ENCODE measurements at places on chromosomes 3 and 15. TPM values are rescaled to one million over a fixed set of nuclear protein-coding genes. Genes with fewer than 3 reads are reported as not detected.

DNA sequence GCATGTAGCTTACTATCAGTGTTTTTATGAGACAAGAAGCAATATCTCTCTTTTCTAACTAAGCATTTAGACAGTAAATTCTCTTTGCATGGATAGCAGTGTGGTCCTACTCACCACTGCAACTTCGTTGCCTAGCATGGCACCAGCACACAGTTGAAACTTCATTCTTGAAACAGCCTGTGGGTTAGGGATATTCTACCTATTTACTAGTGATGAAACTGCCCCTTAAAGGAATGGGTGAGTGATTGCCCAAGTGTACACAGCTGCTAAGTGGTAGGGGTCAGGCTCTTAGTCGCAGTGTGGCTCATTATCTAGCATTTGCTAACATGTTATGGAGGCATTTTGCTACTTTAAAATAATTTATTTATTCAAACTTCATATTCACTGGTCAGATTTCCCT lies 78.4 kb downstream of the CHL1 start:
- DNase-seq = no peak

RAB6B gene
- 9.5 TPM for total RNA-seq

DNA sequence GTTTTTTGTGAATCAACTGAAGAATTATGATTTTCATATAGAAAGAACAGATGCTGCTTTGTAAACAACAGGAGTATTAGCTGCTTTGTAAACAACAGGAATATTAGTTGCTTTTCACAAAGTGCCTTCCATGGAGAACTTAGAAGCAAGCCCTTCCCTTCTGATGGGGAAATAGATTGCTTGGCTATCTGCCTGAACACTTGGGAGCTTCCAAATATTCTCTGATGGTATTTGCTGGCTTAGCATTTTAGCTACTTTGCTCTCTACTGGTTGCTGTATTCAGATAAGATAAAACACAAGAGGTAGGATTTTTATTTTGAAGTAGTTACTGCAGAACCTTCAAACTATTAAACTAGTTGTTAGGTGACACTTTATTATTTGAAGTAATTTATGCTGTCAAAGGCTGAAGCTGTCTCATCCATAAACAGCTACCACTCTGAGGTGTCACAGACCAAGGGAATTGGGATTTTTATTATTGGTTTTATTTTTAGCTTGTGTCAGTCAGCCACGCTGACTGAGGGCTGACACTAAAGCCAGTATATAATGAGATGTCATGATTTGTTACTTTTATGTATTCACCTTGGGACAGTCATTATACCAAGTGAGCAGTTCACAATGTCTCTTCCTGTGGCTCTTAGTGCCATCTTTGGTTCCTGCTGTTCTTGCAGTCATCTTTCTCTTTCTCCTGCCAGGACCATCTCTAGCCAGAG lies 50.0 kb downstream of the ZIC1 start:
- DNase-seq = no peak

DNA sequence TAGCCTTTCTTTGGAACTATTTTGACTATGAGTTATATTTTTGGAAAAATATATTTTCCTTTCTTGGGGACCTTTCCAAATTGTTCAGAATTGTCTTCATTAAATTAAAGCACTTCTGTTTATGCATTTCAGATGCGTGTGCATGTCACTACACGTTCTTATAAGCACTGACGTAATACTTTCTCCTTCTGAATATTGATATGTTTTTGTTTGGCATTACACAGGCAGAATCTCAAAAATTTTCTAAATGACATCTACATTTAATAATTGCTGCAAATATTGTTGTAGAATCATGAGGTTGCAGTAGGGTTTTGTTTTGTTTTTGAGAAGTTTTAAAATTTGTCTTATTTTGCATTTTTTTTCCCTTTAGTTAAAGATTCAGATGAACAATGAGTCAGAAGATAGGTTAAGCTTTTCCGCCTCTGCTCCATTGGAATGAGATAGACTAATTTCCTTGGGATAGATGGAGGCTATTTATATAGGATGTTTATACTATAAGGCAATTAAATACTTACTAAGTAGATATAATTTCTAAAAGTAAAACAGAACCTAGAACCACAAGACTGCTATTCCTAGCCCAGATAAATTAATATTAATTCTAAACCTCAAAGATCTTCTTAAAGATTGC lies 110.8 kb downstream of the MBNL1 start:
- no peak for DNase-seq

DNA sequence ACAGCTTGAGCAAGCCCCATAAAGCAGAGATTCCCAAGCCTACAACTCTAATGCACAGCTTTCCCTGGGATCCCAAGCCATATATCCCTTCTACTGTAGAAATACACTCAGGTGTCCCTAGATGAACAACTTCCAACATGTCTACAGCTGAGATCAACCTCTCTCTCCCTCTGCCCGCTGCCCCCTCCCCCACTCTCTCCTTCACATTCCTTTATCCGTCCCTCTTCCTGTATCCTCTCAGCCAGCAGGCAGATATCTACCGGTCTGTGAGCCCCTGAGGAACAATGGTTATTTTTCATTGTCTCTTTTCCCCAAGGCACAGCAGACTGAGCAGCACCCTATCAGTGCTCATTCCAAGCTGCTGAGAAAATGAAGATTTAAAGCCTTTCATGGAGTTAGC lies 138.6 kb downstream of the SUCLG2 start:
- no peak for DNase-seq

DNA sequence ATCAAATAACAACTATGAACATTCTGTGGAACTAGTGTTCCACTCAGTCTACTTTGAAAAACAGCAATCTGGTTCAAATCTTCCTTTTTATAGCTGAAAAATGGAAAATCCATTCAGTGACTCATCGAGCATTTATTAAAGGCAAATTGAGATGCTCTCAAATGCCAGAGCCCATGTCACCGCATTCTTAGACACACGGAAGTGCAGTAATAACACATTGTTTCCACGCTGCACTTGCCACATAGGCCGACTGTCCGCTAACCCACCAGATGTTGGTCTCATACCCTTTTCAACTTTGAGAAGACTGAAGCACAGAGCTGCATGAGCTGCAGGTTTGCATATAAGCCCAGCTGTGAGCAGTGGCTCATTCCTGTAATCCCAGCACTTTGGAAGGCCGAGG lies 95.9 kb downstream of the TMEM266 start:
- DNase-seq = no peak

FMN1 gene
- 10.0 TPM for total RNA-seq

RYR3 gene
- total RNA-seq = 18.5 TPM

TLR9 gene
- 1.1 TPM for total RNA-seq

GRCh38 chr15:25609371-25609770 lies 170.5 kb upstream of the UBE3A start:
- no peak for DNase-seq

IGF2BP2 gene
- 52.2 TPM for total RNA-seq

ZBBX gene
- total RNA-seq = 0.31 TPM

- no peak for DNase-seq
These were observed 183.1 kb downstream of the CHST2 start for GRCh38 chr3:143302638-143303171.

- DNase-seq = no peak
These were observed 14.5 kb upstream of the ISLR start for GRCh38 chr15:74158855-74159650.

DNA sequence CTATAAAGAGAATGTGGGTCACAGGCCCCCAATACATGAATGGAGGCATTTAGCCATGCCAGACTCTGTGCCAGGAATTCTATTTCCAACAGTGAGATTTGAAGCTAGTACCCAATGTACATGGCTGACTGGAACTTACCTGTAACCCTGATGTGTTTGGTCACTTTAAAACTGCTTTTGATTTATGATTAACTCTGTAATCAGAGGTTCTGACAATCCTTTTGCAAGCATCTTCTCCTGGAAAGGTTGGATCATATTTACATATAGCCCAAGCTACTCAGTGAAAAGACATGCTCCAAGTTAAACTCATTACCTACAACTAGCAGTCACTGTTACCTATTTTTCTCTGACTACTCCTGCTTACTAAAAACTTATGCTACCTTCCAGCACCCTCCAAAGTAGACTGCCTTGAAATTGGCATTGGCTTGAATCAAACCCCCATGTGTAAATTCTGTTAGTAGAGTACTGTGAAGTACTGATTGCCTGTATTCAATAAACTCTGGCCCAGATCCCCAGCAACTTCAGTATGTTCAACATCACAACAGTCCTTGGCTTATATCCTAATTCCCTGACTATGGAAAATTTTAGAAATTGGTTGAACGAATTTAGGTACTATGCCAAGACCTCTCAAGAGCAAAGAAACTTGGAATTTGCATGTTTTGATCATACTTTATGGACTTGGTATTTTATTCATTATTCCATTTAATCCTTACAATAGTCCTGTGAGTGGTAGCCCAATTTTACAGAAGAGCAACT lies 665.6 kb upstream of the NECTIN3 start:
- DNase-seq = no peak

GRCh38 chr3:41436983-41437382 lies 237.7 kb downstream of the CTNNB1 start:
- no peak for DNase-seq

DNA sequence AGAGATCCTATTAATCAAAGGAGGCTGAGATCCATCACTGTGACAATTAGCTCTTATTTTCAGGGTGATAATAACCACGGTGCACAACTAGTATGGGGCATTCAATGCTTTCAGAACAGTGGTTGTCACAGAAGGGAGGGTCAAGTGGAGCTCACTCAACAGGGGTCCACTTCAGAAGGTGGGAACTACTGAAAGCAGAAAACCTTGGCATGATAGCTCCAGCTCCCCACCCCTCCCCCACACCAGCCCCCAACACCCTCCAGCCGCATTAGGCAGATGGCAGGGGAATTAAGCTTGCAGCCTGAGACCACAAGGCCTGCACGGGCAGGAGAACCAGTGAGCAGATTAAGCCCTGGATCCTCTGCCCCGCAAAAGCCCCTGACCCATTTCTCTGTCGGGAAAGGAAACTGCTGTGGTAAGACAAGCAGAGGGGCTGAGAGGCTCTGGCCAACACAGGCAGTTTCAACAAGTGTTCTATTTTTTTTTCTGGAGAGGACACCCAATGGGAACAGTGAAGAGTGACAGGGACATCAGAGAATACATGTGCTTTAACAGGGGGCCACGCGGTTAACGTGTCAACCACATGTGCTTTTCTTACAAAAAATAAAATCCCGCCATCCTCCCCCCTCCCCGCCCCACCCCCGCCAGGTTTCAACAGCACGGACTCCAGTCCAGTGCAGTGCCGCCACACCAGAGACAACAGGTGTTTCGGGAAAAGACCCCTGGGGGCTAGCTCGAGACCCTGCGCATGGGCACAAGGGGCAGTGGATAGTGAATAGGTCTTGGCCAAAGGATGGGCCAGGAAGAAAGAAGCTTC lies 997 bp downstream of the FYCO1 start:
- no peak for DNase-seq

- no peak for DNase-seq
These were observed 123.8 kb upstream of the C15orf61 start for GRCh38 chr15:67397139-67397538.

EXOG gene
- 16.7 TPM for total RNA-seq

TICRR gene
- total RNA-seq = 0.22 TPM

DNA sequence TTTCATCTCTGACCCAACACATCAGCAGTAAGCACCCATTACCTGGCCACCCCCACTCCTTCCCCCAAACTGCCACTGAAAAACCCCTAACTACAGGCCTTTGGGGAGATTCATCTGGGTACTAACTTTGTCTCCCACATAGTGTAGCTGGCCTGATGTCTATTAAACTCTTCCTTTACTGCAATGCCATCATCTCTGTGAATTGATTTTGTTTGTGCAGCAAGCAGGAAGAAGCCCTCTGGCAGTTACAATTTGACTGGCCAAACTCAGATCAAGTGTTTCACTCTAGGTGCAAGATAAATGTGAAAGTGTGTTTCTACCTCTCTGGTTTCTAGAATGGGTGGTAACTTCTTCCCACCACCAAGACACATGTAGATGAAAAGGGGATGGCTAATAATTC lies 26.7 kb upstream of the OR5K4 start:
- no peak for DNase-seq

GRCh38 chr3:149891621-149892020 lies 78.6 kb downstream of the RNF13 start:
- DNase-seq = no peak

DNA sequence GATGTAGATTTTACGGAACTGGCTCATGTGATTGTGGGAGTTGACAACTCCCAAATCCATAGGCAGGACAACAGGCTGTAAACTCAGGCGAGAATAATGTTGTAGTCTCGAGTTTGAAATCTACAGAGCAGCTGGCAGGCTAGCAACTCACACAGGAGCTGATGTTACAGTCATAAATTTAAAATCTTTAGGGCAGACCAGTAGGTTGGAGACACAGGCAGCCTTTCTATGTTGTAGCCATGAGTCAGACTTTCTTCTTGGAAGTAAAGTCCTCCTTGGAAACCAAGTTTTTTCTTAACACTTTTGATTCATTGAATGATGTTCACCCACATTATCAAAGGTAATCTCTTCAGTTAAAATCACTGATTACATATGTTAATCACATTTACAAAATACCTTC lies 89.1 kb upstream of the ALCAM start:
- DNase-seq = no peak

- no peak for DNase-seq
These were observed 160.1 kb upstream of the PLAAT1 start for GRCh38 chr3:193080821-193081365.

DNA sequence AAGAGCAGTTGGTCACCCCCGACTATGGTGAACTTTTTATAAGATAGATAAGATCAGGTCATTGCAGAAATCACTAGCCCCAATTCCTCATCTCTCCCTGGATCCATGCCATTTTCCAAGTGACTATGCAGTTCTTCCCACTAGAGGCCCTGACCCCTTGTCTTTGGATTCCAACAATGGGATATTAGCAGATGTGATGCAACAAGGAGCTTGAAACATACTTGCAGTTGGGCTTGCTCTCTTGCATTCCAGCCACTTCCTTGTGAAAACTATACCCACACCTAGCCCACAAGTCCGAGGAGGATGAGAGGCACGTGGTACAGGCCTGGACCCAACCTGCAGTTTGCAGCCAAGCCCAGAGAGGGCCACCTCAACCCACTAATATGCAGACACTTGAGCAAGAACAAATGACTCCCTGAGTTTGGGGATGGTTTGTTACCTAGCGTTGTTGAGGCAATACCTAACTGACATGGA lies 60.6 kb downstream of the SUCLG2 start:
- DNase-seq = no peak

- no peak for DNase-seq
These were observed 7.7 kb upstream of the FLNB start for GRCh38 chr3:58000306-58001085.

DNA sequence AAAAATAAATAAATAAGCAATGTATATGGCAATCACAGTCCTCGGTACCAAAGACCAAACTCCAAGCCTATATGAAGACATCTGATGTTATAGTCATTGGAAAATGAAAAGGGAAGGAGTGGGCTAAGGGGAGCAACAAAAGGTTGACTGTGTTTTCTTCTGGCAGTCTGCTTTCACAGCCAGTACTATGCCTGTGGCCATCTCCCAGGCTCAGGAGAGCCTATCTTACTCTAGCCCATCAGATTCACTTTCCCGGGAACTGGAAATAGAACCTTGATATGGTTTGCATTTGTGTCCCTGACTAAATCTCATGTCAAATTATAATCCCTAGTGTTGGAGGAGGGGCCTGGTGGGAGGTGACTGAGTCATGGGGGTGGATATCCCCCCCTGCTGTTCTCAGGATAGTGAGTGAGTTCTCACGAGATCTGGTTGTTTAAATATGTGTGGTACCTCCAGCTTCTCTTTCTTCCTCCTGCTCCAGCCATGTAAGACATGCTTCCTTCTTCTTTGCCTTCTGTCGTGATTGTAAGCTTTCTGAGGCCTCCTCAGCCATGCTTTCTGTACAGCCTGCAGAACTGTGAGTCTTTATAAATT lies 105.3 kb downstream of the PLCH1 start:
- DNase-seq = no peak
